Vagina (tissue), 2 donors: ENCODE measurements at places on chromosomes 13 and 19.

DNA sequence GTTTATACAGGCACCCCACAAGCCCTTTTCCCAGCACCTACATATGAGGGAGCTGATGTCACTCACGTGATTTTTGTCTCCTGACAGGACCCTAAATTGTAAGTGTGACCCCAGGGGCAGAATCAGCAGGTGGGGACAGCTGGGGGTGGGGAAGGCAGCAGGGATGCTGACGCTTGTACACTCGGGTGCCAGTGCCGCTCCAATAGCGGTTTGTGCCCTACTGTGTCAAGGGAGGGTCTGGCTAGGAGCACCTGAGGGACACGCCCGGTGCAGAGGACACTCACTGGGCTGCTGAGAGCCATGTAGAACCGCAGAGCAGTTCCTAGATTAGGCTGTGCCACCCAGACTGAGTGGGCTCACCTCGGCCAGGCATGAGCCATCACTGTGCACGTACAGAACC is 81.3 kb downstream of the SCGB2B2 start:
- DNase-seq, result no peak

GRCh38 chr13:32009362-32009761 is 22.2 kb upstream of the FRY start:
- no peak for DNase-seq

GRCh38 chr19:8335343-8336071 is 7.6 kb downstream of the KANK3 start:
- DNase-seq, result no peak

DNA sequence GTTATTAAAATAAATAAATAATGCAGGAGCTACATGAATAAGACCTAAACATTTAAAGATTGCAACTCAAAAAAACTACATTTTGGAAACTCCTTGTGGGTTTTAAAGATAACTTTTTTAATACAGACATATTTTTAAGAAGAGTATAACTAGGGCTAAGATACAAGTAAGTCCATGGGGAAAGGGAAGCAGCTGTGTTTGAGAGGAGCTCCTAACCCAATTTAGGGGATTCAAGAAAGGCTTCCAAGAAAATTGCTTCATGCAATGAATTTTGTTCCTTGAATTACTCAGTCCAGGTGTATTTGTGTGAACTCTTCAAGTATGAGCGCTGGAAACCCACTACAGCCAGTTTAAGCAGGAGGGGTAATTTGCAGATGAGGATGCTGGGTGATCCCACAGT is 44.1 kb upstream of the C13orf42 start:
- no peak for DNase-seq

- no peak for DNase-seq
These were observed 219.4 kb downstream of the TUBA3C start for GRCh38 chr13:18962168-18962734.

GRCh38 chr13:75931116-75931515 is 295.0 kb downstream of the LMO7 start:
- no peak for DNase-seq

- DNase-seq, result no peak
These were observed 32.5 kb downstream of the ZNF567 start for GRCh38 chr19:36719687-36720556.

GRCh38 chr13:67175836-67176459 is 54.2 kb downstream of the PCDH9 start:
- no peak for DNase-seq

- DNase-seq, result no peak
These were observed 116.5 kb upstream of the VSTM2B start for GRCh38 chr19:29409076-29409862.

DNA sequence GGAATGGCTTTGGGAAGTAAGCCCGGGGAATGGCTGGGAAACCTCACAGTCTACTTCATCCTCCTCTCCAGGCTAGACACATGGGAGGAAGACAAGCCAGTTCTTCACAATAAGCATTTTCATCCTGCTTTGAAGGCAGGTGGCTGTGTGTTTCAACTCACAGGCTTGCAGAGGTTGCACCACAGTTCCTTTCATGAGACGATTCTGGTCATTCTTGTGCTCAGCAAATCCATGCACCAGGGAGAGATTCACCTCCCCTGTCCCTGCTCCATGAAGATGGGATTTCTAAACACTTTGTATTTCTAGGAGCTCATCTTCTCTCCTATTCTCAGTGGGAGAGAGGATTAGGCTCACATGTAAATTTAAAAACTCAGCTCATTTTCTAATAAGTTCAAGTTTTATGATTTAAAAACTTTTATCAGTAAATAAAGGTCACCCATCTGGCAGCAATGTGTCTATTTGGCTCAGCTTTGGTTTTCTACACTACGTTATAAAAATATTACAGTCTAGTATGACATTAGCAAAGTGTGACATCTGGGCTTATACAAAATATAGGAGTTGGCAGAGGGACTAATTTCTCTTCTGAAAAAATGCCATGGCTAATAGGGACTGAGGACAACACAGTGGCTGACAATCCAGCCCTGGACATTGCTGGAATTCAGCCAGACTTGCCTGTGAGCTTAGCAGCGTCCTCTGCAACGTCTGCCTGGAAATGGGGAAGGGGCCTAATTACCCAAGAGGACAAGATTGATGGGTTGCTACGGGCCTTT is 283.2 kb upstream of the SLC10A2 start:
- DNase-seq, result no peak

DNA sequence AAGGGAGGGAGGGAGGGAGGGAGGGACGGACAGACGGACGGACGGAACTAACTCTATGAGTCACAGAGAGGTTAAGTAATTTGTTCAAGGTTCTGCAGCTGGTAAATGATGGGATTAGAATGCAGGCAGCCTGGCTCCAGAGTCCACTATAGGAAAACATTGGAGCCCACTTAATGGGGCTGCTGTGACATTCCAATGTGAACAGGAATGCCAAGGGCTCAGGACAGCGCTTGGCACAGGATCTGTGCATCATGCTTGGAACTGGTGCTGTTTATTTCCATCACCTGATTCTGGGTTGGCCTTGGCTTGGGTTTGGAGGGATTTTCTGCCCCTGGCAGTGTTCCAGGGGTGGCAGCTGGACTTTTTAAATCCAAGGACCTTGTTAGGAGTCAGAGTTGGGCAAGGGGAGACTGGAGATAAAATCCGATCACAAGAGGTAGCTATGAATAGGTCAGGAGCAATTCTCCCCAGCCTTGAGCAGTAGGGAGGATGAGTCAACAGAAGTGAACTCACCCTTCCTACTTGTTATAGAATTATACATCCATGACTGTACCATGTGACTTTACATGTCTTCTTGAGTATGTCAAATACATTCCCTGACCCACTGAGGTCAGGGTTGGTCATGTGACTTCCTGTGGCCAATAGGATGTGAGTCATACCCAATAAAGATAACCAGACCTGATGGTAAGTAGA is 7.8 kb upstream of the HIF3A start:
- no peak for DNase-seq

DNA sequence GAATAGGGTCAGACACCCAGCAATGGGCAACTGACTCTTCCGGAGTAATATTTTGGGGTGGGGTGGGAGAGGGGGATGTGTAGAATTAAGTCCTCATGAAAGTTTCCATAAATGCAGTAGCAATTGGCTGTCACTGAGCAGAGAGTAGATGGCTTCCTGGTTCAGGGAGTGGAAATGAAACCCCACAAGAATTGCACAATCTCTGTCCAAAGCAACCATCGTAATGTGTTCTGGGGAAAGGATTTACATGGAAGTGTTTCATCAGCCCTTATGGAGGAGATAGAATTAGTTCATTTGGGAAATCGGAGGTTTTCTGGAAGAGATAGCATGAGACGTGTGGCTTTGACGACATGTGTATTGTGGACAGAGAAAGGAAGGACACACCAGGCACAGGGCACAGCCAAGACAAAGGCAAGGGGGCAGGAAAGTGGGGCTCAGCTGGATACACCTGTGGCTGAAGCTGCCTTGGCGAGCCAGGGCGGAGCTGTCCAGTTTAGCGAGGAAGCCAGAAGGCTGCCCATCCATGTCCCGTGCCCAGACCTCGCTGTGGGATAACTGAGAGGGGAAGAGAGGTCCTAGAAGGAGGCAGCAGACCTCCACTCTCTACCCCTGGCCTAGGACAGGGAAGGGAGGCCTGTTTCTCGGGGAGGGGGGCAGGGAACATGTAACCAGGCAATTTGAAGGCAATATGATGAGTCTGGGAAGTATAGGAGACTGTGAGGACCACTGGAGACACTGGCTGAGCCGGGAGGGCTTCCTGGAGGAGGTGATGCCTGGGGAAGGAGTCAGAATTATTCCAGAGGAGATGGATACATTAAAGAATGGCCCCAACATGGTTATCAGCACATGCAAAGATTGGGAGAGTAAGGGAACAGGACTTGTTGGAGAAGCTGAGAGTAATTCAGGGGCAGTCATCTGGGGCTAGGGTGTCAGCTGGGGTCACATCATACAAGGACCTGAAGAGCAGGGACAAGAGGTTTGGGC is 2.6 kb upstream of the CLEC4G start:
- no peak for DNase-seq
